ENCODE measurements at places on chromosomes 6 and 20.

- no peak for DNase-seq
Observed at GRCh38 chr6:46393940-46394337, 97.3 kb downstream of the RCAN2 start.

DNA sequence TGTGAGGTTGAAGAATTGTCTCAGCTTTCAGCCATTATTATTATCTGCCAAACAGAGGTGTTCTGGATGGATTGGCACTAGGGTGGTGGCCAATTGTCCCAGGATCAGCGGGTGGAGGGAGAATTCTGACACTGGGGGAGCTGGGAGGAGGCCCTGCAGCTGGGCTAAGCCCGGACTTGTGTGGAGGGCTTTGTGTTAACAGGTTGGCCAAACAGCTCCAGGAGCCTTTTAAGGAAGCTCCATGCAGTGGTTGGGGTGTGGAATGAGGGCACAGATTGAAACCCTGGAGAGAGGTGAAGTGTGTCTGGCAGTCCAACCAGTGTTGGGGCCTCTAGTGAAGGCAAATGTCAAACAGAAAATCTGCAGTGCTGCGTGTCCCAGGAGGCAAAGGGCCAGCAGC is 135.8 kb downstream of the IMPG1 start:
- DNase-seq, result no peak

DNA sequence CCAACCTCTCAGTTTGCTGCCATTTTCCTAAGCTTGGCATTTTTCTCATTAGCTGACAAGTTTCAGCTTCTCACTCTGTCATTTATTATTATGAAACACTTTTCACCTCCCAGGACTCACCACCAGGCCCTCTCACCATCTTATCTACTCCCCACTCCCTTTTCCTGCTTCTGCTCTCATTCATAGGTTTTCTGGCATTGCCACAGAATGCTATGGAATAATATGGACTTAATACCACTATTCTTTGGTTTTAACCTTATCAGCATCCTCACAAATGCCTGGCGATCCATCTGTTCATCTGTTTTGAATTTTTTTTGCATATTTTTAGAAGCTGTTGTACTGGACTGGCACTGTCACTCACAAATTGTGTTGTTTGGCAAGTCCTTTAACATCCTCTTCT is 16.4 kb upstream of the LAMA4 start:
- DNase-seq, result no peak

GRCh38 chr6:147586044-147586443 is 77.6 kb downstream of the SAMD5 start:
- no peak for DNase-seq

GRCh38 chr6:42217157-42217518 is 523 bp downstream of the MRPS10 start:
- no peak for DNase-seq

GRCh38 chr6:151948002-151948743 is 140.7 kb downstream of the ESR1 start:
- no peak for DNase-seq

DNA sequence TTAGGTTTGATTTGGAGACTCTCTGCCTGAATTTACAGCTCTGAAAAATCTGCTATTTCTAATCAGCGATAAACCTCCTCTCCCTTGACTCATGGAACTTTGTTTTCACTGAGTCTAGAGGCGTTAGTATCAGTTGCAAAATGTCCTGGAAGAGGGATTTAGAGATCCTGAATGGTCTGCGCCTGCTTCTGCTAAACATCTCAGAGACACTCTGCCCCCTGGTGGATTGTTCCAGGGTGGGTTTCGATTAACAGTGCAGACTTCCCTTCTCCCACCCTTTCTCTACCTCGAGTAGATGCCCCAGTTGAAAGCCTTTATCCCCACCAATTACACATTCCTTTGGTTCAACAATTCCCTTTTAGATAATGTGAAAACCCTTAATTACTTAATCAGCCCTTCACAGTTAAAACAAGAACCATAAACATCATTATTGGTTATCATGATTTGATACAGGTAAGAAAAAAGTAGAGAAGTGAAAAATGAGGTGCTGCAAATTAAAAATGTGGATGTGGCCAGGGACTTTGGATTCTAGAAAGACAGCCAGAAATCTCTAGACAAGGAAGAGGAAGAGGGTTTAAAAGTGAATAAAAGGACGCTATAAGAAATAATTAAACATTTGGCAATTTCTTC is 5.5 kb downstream of the HTR1B start:
- DNase-seq, result no peak

GRCh38 chr6:41439524-41440418 is 104.4 kb downstream of the NCR2 start:
- DNase-seq, result no peak

GRCh38 chr20:24969186-24970029 is 20.3 kb downstream of the CST7 start:
- DNase-seq, result no peak

- DNase-seq, result no peak
Observed at GRCh38 chr6:5160206-5160605, 75.1 kb downstream of the PPP1R3G start.

DNA sequence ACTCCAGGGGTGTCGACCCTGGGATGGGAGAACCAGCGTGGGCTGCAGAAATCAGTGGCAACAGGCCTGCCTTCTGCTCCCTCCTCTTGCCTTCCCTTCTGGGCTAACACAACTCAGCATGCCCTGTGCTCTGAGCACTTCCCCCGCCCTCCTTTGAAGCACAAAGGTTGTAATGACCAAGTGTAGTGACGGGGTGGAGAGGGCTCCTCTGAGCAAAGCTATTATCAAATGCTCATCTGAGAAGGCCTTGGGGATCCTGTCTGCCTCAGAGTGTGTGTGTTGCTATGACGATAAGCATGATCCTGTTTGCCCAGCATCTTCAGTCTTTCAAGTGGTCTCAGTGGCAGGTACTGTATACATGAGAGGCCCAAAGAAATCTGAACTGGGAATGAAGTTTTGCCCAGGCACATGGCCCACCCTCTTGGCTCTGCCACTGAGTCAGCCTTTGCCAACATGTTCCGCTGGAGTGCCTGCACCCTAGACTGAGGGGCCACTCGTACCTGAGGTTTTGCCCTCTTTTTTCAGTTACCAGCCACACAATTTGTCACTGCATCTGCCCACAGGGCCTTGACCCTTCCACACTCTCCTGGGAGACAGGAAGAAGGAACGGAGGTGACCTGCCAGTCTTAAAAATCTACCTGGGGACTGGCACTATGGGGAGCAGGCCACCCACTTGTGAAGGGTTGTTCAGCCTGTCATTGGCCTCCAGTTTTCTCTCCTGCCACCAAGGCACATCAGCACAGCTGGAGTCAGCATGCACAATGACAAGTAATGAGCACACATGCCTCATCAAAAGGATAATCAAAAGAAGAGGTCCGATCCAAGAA is 74.5 kb downstream of the GFOD1 start:
- DNase-seq, result no peak

DNA sequence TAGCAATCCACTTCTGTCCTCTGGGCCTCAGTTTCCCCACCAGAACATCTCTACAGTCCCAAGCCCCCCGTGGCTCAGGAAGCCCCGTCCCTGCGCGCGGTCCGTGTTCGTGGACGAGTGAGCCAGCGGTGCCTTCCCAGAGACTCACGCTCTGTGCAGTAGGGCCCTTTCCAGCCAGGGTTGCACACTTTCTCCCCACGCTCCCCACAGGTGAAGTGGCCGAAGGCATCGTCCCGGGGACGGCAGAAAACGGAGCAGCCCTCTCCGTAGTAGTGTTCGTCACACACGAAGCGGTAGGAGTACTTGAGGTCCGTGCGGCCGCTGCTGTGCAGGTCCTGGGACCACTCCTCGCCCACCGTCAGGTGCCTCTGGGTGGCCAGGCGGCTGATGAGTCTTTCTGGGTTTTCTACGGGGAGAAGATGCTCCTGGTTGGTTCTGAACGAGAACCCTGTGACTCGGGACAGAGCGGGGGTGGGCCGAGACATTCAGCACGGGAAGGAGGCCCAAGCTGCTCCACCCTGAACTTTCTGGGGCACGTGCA is 2.7 kb downstream of the DLL1 start:
- DNase-seq, result no peak

GRCh38 chr6:109469591-109470189 is 13.3 kb downstream of the ZBTB24 start:
- DNase-seq, result no peak

GRCh38 chr20:58714340-58714922 is 21.8 kb downstream of the NPEPL1 start:
- DNase-seq, result peak; percentile 6

- DNase-seq, result no peak
Observed at GRCh38 chr6:83008626-83009025, 57.0 kb downstream of the UBE3D start.

GRCh38 chr6:170455335-170455979 is 97.7 kb downstream of the PSMB1 start:
- no peak for DNase-seq

GRCh38 chr20:20731945-20732296 is 19.5 kb upstream of the RALGAPA2 start:
- no peak for DNase-seq

GRCh38 chr6:52846002-52846401 is 5.4 kb upstream of the GSTA5 start:
- no peak for DNase-seq

- no peak for DNase-seq
Observed at GRCh38 chr6:143575440-143575839, 63.9 kb upstream of the FUCA2 start.

GRCh38 chr20:9576695-9577094 is 62.3 kb downstream of the LAMP5 start:
- DNase-seq, result no peak

- DNase-seq, result no peak
Observed at GRCh38 chr6:168333039-168333438, 13.5 kb upstream of the DACT2 start.

DNA sequence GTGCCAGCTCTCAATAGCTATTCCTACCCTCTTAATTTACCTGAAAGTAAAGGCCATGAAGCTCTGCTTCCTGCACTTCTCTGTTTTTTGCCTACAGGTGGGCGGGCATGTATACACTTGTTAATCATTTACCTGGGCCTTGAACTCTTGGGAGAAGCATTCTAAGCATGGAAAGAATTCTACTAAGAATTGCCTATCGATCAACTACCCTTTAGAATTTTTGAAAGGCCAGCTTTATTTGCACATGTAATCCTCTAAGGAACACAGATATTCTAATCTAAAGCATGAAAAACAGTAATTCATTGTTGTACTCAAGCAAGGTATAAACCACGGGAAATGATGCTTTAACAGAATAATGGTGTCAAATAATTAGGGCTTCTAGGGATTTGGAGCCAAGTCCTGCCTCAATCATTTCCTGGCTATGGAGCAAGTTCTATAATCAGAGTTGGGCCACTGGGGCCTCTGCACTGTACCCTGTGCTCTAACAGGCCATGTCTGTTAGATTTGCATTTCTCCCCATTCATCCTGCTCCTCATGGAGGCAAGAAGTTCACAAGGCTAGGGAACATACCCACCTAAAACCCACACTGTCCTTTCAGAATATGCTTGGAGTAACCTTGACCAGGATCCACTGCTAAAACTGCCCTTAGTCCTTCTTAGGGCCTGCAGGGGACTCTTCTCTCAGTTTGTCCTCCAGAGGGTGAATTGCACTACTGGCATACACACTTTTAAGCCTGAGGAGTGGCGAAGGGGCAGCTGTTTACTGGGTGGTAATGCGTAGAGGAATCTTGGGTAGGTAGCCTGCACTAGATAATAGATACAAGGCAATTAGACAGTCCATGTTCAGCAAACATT is 276.4 kb upstream of the JAG1 start:
- no peak for DNase-seq

- DNase-seq, result no peak
Observed at GRCh38 chr20:1005452-1006027, 3.4 kb upstream of the RSPO4 start.

DNA sequence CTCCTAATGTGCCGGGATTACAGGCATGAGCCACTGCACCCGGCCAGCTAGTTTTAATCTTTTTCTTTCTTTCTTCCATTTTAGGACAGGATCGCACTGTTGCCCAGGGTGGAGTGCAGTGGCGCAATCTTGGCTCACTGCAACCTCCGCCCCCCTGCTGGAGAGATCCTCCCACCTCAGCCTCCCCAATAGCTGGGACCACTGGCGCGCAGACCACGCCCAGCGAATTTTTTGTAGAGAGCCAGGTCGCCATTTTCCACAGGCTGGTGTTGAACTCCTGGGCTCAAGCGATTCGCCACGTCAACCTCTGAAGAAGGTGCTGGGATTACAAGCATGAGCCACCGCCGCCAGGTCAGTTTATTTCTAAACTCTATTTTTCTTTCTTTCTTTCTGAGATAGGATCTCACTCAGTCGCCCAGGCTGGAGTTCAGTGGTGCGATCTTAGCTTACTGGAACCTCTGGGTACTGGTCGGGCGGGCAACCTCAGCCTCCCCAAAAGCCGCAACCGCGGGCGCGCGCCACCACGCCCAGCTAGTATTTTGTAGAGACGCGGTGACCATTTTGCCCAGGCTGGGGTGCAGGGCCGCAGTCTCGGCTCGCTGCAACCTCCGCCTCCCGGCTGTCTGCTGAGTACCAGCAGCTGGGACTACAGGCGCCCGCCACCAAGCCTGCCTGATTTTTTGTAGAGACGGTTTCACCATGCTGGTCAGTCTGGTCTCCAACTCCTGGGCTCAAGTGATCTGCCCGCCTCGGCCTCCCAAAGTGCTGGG is 20.0 kb upstream of the LIN28B start:
- no peak for DNase-seq

- no peak for DNase-seq
Observed at GRCh38 chr6:114862064-114862463, 519.2 kb upstream of the HS3ST5 start.

DNA sequence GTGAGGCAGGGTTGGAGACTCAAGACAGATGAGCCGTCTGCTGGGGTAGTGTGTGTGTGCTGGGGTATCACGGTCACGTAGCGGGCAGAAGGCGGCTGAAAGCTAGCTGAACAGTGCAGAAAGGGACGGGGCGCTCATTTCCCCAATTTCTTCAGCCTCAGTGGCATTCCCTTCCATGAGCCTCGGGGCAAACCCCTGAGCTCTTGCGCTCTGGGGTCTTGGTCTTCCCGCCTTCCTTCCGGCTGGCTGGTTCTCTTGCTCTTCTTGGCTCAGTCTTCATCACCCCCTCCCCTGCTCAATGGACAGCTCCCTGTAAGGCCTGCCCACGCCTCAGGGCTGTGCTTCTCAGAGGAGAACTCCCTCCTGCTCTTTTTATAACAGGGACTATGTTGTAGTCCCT is 15.5 kb upstream of the TMEM181 start:
- DNase-seq, result no peak

All from activated CD4-positive, alpha-beta T cell treated with anti-CD3 and anti-CD28 coated beads for 1 hour (primary cell).